ENCODE measurements at places on chromosomes 7 and 10.
A peak's percentile ranks its signal among the peaks of the same experiment; 100 is the strongest.

DNA sequence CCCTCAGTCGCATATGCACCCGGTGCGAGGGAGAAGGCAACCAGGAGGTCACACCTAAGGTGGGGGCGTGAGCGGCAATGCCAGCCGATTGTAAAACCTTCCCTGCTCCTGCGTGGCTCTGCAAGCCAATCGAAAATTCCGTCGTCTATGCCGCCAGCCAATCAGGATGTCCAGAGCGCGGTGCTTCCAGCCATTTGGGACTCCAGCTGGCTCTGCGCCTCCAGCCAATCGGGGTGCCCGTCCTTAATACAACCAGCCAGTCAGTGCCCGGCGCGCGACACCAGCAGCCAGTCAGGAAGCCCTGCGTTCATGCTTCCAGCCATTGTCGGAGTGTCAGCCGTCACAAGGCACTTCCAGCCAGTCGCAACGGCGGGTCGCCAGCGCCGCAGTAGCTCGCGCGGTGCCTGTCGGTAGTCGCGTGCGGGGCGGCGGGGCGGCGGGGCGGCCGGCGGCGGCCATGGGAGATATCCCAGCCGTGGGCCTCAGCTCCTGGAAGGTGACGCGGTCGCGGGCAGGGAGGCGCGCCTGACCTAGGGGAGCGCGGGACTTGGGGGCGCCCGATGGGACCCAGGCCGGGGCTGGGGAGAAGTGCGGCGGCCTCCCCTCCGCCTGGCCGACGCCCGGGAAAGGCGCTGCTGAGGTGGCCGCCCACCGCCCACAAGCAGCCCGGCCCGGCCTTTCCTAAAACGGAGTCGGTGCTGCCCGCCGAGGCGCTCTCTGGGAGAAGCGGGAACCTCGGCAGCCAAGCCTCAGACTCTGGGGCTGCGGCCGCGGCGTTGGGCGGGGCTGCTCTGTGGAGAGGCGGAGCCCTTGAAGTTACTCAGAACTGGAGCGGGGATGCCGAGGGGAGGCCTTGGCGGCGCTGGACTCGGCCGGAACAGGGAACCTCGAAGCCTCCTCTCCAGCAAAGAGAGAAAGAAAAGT, at the start of gene AKR1E2:
AKR1E2 (plus strand) TSS at position 340 of the 924 bp plus-strand sequence; CDS start at position 458, 118 bp downstream.
- peak; percentile 85 for DNase-seq

DNA sequence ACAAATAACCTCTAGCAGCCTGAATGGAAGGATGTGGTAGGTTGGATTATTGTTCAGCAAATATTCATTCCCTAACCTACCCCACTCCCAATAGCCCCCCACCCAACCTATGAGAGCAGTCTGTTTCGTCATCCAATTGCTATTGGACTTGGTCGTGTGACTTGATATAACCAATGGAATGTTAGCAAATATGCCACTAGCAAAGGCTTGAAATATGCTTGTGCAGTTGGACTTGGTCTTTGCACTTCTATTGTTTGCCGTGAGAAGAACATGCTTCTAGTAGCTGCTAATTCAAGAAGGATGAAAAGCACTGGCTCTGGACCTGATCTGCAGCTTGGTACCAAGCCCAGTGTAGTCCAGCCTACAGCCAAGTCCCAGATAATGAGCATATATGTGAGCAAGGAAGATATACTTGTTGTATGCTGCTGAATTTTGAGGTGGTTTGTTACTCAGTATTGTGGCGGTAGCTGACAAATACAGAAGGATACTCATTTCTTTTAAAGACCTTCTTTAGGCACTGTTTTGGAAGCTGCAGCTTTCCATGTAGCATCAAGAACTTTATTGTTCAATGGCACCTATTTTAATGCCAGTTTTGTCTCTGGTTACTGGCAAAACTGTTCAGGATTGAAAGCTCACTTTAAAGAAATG, 180.4 kb downstream of the EXOC4 start:
- DNase-seq = no peak

DNA sequence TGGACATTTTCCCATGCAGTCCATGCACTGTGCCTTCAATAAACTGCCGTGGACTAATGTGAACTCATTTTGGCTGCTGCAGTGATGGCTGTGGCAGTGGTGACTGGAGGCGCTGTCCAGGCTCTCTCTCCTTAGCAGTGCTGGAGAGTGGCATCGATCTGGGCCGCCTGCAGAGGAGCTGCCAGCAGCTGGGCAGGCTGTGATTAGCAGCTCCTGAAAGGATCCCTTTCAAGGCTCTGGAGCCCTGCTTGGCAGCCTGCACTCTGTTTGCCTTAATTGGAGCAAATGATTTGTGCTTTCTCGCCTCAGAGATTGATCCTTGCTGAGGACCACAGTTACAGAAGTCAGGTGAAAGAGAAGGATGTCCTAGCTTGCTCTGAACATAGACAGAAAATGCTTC, 130.1 kb upstream of the VWC2 start:
- peak; percentile 45 for DNase-seq

GRCh38 chr10:131748831-131749766, 151.7 kb upstream of the PPP2R2D start:
- DNase-seq = no peak

DNA sequence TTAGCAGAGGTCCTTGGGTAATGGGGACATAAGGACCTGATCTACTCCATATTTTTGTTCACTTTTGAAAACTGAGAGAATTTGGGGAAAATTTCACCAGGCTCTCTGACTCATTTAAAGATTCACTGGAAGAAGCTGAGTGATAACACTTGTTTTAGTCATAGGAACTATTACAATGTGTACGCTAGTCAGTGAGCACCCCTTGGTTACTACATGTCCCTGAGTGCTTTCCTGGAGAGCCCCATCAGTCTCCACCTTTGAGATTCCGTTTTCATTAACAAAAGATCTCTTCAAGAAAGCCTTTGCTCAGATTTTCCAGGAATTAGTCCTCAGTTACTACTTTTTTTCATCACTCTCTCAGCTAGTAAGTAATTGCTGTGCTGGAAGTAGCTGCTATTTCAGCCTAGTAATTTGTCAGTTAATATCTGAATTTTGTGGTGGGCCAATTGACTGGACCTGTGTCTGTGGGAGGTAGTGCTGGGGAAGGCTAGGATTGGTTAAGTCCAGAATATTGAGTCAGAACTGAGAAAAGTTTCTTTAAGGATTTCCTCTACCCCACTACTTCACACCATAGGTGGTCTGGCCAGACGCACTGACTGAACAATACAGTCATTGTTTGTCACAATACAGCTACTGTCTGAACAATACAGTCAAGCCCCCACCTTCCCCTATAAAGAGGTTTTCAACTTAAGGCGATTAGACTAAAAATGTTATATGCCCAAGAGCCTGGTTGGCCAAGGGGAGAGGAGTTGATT, 235.0 kb downstream of the CCDC7 start:
- DNase-seq = no peak

DNA sequence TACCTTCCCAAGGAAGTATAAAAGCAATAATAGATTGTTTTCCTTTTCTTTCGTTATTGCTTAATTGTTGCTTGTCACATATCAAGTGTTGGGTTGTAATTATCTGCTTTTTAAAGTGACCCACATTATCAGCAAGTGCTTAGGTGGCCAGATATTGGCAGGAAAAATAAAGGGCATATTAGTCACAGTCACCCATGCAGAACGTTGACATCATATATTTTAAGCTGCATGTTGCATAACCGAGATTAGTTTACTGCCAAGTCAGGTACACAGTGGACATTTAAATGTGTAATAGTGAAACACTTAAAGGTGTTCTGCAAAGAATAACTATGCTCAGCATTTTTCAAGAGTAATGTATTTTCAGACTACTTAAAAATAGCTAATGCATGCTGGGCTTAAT, 11.4 kb downstream of the NEBL start:
- DNase-seq = no peak

- no peak for DNase-seq
These were observed 39.8 kb downstream of the ATOH7 start for GRCh38 chr10:68192113-68192512.

- DNase-seq = peak; percentile 68
These were observed 16.5 kb downstream of the DENND11 start for GRCh38 chr7:141685285-141686023.

- no peak for DNase-seq
These were observed 171.7 kb downstream of the KIF20B start for GRCh38 chr10:89873055-89873454.

DNA sequence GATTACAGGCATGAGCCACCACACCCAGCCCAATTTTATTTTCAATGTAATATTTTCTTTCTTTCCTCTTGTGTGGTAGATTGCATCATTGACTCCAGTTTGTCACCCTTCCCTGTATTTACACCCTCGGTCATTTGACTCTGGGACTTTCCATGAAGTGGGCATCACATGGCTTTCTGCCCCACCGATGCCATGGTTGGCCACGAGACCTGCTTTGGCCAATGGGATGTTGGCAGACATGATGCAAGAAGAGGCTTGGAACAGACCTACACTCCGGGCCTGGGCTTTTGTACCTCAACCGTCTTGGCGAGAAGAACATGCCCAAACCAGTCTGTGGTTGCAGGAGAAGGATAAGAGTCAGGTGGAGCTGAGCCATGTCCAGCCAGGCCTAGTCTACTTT, 38.8 kb upstream of the CACUL1 start:
- DNase-seq = no peak

DNA sequence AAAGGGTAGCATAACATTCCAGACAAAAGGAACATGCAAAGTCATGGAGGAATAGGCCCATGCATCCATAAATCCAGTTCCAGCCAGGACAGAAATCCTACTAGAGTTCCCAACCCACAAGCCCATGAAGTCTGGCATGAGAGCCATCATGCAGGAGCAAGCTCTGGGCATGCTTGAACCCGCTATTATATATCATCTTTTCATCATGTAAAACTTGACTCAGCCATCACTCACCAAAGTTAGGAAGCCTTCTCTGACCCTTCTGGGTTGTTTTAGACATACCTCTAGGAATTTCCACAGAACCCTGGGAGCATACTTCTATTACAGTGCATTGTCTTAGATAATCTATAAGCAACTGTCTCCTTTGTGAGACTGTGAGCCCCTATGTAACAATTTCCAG, 293.0 kb upstream of the NPSR1 start:
- no peak for DNase-seq

DNA sequence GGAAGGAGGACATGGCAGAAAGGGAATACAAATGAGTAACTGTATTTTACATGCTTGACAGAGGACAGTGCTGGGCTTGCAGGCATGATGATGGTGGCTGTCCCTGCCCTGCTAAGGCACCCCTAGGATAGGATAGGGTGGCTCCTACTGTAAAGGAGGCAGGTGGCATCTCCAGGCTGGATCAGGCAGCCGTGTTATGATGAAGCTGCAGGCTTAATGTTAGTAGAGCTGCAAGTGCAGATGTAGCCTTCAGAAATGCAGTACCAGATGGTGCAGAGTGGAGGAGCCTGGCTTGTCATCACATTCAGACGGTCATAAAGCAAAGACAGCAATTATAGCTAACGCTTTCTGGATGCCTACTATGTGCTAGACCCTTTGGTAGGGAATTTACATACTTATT, 287.9 kb upstream of the PODXL start:
- no peak for DNase-seq

- no peak for DNase-seq
These were observed 1.0 kb upstream of the DENND2A start for GRCh38 chr7:140641524-140642195.

- DNase-seq = no peak
These were observed 538.9 kb upstream of the IGFBP3 start for GRCh38 chr7:46459942-46460341.

- no peak for DNase-seq
These were observed 54.4 kb downstream of the MCMBP start for GRCh38 chr10:119817991-119818888.

- DNase-seq = no peak
These were observed 87.1 kb upstream of the HDAC9 start for GRCh38 chr7:18408461-18408860.

GRCh38 chr7:150430465-150431085, 19.9 kb upstream of the GIMAP8 start:
- no peak for DNase-seq

- DNase-seq = no peak
These were observed 110.2 kb downstream of the FZD1 start for GRCh38 chr7:91374321-91374989.

DNA sequence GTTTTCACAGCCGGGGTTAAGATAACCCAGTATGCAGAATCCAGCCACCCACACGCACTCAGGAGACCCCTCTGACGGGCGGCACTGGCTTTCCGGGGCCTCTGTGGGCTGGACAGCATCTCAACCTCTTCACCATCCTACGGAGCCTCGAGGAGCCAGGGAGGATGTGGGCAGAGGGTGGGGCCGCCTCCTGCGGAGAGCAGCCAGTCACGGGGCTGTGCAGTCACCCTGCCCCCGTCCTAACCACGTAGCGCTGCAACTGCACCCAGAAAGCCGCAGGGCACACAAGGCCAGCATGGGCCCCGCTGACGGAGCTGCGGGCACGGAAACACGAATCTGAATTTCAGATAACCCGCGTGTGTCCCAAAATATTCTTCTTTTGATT, 270.3 kb downstream of the ELFN1 start:
- DNase-seq = no peak

- no peak for DNase-seq
These were observed 42.5 kb upstream of the LCOR start for GRCh38 chr10:96789571-96790108.

DNA sequence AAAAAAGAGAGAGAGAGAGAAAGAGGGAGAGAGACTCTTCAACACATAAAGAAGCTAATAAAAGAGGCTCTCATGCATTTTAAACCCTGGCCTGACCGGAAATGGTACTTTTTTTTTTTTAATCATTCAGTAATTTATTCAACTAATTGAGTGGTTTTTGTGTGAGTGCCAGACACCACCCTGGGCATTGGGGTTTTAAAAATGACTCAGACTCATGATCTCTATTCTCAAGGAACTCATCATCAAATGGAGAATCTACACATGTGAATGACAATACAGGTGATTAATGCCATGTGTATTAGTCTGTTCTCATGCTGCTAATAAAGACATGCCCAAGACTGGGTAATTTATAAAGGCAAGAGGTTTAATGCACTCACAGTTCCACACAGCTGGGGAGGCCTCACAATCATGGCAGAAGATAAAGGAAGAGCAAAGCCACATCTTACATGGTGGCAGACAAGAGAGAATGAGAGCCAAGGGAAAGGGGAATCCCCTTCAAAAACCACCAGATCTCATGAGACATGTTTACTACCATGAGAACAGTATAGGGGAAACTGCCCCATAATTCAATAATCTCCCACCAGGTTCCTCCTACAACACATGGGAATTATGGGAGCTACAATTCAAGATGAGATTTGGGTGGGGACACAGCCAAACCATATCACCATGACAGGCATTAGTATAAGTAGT, 158.5 kb upstream of the AUTS2 start:
- DNase-seq = no peak

- no peak for DNase-seq
These were observed 27.3 kb downstream of the RAB18 start for GRCh38 chr10:27531336-27531847.

Data from NCI-H446 treated with DMSO at 0.1 percent for 48 hours (cell line).